ENCODE measurements at places on chromosomes 7 and 10.

DNA sequence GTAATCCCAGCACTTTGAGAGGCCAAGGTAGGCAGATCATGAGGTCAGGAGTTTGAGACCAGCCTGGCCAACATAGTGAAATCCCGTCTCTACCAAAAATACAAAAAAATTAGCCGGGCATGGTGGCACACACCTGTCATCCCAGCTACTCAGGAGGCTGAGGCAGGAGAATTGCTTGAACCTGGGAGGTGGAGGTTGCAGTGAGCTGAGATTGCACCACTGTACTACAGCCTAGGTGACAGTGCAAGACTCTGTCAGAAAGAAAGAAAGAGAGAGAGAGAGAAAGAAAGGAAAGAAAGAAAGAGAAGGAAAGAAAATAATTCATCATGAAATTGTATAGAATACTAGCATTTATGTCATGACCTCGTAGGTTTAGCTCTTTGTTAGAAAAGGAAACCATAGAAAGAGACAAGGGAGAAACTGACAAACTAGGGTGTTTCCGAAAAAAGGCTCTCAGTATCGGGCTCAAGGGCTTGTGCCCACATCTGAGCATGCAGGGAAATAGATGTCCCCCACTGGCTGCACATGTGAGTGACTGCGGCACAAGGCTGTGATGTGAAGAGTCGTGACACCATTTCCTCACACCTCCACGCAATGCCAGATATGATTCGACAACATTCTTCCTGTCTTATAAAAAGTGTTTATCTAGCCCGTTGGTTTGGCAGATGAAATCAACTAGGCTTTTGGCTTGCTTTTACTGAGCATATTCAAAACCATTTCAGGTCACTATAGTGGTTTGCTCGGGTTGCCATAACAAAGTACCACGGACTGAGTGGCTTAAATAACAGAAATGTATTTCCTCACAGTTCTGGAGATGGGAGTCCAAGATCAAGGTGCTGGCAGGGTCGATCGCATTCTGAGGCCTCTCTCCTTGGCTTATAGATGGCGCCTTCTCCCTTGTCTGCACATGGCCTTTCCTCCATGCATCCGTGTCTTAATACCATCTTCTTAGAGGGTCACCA, 2.0 kb downstream of the SRGN start:
- DNase-seq = no peak

GRCh38 chr7:127873715-127874636, 157.3 kb downstream of the LRRC4 start:
- DNase-seq = no peak

- DNase-seq = no peak
Observed at GRCh38 chr7:158809596-158809995, 19.7 kb downstream of the ESYT2 start.

DNA sequence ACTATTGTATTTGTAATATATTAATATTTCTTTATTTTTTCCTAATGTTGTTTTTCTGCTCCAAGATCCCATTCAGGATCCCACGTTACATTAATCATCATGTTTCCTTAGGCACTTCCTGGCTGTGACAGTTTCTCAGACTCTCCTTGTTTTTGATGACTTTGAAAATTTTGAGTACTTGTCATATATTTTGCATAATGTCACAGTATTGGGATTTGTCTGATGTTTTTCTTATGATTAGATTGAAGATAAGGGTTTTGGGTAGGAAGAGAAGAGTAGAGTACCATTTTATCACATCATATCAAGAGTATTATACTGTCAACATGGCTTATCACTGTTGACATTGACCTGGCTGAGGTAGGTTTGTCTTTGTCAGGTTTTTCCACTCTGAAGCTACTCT, 146.3 kb upstream of the TPK1 start:
- no peak for DNase-seq

DNA sequence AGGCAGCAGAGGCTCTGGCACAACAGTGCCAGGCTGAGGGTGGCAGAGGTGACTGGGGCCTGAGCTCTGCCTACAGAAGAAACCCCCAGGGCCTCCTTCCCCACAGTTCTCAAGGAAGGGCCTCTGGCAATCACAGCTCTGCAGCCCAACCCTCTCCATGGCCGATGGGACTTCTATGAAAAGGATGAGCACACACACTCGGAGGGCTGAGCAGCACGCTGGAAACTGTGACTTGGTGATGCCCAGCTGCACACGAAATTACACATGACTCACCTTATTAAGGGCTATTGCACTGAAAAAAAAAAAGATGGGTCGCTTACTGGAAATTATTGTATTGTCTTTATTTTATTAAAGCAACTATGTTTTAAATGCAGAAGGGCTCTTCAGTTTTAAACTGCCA, 42.9 kb upstream of the LRRC18 start:
- no peak for DNase-seq

DNA sequence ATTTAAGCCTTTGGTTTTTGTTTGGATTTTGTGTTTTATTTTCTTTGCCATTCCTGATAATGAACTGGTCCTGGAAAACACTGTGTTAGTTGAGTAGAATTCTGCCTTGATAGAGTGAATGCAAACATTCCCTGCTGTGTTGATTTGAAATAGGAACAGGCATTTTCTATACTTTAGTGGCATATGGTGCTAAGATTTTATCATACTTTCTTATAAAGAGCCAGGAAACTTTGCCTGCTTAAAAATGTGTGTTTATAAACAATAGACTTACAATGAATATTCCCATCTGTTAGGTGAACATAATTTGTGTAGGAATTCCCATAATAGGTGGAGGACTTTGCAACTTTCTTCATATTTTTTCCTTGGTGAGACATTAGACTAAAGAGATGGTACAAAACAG, 333.3 kb downstream of the SDK1 start:
- DNase-seq = no peak

DNA sequence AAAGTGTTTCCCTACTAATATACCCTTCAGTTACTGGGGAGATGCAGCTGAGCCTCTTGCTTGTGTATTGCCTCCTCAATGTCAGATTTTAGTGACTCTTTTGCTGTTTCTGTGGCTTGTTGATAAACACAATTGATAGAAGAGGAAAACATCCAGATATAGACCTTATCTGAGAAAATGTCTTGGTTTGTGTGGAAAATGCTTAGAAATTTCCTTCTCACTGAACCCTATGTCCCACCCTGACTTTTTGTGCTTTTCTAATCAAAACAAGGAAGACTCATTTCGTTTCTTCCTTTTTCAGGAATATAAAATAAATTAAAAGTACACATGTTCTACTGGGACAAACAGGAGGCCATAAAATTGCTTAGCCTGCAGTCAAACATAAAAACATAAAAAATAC, 257.5 kb downstream of the PHF14 start:
- no peak for DNase-seq

DNA sequence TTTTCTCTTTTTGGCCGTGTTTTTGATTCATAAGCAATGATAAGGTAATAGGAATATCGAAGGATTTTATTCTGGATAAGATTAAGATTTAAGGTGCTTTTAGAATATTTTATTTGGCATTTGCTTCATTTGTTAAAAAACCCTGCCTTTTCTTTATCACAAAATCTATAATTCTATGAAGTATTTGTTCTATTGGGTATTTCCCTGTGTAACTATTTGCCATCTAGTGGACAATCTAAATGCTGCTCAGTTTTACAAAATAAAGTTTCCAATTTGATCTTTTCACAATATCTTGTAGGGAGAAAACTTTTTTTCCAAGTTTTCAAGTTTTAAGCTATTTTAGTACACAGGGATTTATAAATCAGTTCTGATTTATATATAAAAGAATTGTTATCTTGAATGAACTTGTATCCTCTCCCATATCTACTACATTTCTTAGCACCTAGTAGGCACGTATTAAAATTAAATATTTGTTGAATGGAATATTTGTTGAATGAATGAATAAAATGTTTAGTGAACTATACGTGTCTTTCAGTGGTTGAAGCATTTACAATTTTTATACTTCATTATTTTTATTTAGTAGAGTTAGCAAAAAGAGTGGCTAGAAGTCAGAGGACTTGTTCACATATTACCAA, 26.5 kb downstream of the ANKRD7 start:
- no peak for DNase-seq

GRCh38 chr7:106947244-106947728, 82.2 kb downstream of the PIK3CG start:
- DNase-seq = no peak

- no peak for DNase-seq
Observed at GRCh38 chr10:12164085-12164484, 31.6 kb downstream of the NUDT5 start.
